Stimulated activated CD8-positive, alpha-beta memory T cell treated with anti-CD3 and anti-CD28 coated beads, Interleukin-2, amount 100 ng/mL, for 1 hour (primary cell): ENCODE measurements at places on chromosomes 4 and X.
A peak's percentile ranks its signal among the peaks of the same experiment; 100 is the strongest.

GRCh38 chrX:72203421-72203820 lies 21.9 kb downstream of the PIN4 start:
- DNase-seq = no peak

- DNase-seq = no peak
Measured at GRCh38 chr4:118254368-118254767, 98.4 kb downstream of the PRSS12 start.

DNA sequence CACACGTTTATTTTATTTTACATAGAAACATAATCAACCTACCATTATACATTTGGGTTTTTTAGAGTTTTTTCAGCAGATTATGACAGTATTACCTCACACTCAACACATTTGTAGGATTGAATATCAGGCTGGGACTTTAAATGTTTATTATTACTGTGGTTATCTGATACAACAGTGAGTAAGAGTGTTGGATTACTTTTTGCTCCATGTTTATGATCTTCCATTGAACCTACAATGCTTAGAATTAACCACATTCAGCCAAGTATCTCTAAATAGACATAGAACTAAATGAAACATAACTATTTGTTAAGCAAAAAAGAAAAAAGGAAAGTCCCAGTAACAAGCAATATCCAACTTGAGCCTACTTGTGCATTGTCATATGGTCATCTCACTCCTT lies 607.4 kb upstream of the PITX2 start:
- no peak for DNase-seq

DNA sequence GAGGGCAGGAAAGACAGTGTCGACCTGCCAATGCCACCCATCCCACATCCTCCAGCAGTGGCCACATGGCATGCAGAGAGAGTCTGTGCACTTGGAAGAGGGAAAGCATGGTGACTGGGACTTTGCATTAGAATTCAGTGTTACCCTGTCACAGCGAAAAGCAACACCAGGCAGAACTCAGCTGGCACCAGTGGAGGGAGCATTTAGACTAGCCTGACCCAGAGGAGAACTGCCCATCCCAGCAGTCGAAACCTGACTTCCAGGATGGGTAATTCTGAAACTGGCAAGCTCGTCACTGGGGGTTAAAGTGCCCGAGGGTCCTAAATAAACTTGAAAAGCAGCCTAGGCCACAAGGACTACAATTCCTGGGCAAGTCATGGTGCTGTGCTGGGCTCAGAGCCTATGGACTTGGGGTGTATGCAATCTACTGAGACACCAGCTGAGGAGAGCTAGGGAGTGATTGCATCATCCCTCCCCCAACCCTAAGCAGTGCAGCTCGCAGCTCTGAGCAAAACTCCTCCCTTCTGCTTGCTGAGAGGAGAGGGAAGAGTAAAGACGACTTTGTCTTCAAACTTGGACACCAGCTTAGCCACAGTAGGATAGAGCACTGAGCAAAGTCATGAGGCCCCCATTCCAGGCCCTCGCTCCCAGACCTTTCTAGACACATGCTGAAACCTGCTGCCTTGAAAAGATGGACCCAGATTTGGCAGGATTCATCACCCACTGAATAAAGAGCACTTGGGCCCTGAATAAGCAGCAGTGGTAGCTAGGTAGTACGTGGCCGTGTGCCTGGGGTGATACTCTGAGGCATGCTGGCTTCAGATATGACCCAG lies 68.8 kb downstream of the DDX60L start:
- no peak for DNase-seq

DNA sequence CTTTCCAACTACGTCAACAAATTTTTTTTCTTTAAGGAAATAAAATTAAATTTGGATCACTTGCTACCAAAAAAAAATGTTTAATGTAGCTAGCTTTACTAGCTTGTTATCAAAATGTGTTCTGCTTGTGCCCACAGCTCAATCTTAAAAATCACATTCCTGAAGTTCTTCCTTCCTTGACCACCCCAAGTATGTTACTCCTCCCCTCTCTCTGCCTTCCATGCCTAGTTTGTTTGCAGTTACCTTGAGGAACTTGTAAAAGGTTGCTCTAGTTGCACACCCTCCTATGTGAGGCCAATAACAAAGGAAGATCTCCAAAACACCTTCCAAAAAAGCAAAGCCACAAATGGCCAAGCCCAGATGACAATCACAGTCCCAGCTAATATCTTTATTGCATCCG lies 19.6 kb upstream of the TMEM184C start:
- DNase-seq = no peak

GRCh38 chr4:2795893-2796848 lies 3.3 kb downstream of the SH3BP2 start:
- DNase-seq = no peak

DNA sequence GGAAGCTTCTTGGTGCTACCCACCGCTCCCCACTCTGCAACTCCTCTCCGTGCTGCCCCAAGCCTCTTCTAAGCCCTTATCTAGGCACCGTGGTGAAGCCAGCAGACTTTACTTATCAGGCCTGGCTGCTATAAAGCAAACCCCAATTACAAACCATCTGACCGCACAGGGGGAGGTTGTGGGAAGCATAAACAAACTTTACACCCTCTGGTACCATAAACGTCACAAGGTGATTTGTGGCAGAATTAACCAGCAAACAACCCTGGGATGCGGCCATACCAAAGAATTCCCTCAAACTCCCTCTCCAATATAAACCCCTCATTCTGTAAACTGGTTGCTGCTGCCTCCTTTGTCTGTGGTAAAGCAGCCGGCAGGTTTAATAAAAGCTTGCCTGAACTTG lies 55.2 kb downstream of the MAGEC2 start:
- DNase-seq = no peak

DNA sequence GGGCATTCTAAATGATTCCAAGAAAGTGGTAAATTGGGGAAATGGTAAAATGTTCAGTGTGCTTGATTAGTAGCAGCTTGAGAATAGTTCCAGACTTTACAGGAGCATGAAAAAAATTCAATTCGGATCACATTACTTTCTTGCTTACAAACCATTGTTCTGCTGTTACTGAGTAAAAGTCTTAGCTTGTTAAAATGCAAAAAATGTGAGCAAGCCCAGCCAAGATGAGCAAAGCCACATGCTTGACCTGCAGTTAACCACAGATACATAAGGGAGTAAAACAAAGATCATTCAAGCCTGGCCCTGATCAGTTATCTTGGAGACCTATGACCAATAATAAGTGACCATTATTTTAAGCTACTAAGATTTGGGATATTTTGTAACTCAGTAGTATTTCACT lies 562.9 kb upstream of the MAGEB2 start:
- no peak for DNase-seq

GRCh38 chr4:67549123-67549522 lies 3.8 kb upstream of the CENPC start:
- no peak for DNase-seq

DNA sequence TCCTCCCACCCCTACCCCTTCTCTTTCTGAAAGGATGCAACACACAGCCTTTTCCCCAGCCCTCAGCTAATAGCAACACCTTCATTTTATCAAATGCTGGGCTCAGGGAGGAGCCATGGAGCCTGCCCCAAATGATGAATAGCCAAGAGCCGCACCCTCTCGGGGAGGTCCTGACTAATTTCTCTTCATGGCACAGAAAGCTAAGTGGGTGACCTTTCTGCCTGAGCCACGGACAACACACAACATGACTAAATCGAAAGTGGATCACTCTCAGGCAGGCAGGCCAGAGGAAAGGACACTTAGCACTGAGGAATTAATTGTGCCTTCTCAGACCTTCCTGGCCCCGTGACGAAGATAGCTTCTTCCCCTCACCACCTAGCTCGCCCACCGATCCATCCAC lies 165.1 kb upstream of the RAI2 start:
- DNase-seq = no peak

- no peak for DNase-seq
Measured at GRCh38 chr4:61049018-61049417, 151.1 kb upstream of the ADGRL3 start.

- no peak for DNase-seq
Measured at GRCh38 chr4:36152735-36153134, 91.6 kb downstream of the ARAP2 start.

- DNase-seq = no peak
Measured at GRCh38 chr4:182416067-182416466, 172.9 kb downstream of the TENM3 start.

- DNase-seq = no peak
Measured at GRCh38 chr4:40550948-40551462, 78.7 kb downstream of the RBM47 start.

GRCh38 chr4:184583738-184584502 lies 65.3 kb downstream of the CASP3 start:
- no peak for DNase-seq

GRCh38 chrX:71627588-71628404 lies 9.5 kb upstream of the CXCR3 start:
- DNase-seq = no peak

DNA sequence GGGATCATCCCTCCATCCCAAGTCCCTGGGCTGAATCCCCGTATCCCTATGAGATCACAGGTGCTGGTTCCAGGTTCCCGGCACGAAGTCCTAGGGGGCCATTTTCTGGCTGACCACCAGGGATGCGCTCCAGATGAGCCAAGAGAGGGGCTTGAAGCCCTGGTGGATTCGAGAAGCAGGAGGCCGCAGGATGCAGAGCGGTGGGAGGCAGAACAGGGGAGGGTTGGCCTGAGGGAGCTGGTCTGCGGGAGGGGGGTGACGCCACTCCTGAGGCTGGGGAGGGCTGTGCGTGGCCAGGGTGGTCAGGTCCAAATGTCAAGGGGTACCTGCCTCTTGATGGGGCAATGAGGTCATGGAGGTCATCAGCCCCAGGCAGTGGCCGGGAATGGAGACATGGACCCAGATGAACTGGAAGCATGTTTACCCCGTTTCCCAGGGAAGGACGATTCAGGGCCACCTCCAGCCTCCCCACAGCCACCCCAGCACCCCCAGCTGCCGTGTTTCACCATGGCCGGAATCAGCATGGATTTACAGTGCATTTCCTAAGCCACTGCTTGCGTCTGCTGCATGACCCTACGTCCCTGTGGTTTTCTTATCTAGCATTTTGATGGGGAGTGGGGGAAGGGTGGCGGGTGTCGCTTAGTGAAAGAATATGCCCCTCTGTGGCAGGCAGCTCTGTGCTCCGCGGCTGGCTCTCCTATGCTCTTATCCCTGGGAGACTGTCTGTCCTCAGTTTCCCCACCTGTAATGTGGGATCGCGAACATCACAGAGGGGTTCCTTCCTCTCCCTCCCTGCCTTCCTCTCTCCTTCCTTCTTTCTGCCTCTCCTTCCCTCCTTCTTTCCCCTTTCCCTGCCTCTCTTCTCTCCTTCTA lies 17.0 kb upstream of the HTRA3 start:
- no peak for DNase-seq

GRCh38 chr4:140240237-140240636 lies 86.3 kb upstream of the MAML3 start:
- no peak for DNase-seq

DNA sequence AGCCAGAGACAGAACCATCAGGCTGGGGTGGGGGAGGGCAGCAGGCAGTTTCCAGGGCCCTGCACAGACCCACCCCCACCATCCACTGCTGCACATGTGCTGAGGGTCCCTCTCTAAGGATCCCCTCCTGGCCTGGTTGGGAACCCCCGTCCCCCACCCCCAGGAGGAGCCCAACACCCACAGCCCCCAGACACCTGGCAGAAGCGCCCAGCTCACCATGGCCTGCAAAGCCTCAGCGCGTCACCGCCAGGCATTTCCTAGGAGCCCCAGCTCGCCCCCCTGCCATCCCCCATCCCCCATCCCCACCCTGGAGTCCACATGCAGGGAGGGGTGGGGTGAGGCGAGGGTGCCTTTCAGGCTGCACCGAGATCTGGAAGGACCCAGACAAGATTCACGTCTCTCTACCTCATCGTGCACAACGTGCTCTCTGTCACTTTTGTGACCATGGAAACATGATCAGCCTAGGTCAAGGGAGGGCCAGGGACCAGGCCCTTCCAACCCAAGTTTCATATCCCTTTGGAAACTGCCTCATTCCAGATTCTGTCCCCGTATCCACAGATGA lies 9.3 kb downstream of the MXD4 start:
- DNase-seq = no peak

DNA sequence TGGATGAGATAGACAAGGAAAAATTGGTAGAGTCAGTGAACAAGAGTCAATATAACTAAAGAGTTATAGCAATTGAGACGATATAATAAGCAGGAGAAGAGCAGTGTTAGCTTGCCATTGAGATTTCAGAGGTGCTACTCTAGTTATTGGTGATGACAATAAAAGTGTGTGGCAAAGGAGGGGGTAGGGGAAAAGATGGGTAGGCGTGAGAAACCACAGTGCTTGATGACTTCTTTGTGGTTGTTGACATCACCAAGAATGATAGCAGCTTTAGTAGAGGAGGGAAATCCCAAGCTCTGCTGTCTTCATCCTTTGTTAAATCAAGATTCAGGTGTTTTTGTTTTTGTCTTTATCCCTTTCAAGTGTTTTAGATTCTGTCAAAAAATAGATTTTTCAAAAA lies 179.9 kb upstream of the PPP3CA start:
- DNase-seq = peak; percentile 20

DNA sequence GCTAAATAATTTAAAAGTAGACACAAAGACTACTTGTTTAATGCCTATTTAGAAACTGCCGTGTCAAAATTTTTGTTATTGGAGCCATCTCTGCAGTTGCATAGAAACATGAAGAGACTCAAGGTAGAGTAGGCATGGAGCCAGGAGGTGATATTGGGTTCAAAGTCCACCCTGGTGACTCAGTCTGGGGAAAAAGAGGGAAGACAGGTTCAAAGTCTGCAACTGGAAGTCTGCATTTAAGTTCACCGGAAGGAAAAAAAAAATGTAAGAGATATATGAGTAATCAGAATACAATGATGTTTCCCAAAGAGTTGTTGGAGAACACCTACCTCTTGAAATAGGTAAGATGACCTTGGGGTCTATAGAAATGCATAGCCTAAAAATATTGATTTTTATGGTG lies 67.4 kb upstream of the QRFPR start:
- DNase-seq = no peak

GRCh38 chr4:66052426-66052825 lies 382.1 kb upstream of the EPHA5 start:
- no peak for DNase-seq
